ENCODE measurements at places on chromosomes 7 and 10.

DNA sequence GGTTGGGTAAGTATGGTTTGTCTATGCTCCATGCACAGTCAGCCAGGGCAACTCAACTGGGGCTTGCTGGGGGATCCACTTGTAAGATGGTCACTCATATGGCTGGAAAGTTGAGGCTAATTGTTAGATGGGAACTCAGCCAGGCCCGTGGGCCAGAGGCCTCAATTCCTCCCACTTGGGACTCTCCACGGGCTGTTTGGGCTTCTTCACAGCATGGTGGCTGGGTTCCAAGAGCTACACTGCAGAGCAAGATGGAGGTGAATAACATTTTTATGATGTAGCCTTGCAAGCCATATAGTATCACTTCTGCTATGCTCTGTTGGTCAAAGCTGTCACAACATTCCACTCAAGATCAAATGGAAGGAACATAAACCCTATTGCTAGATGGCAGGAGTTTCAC is 39.2 kb downstream of the ELMO1 start:
- no peak for DNase-seq

DNA sequence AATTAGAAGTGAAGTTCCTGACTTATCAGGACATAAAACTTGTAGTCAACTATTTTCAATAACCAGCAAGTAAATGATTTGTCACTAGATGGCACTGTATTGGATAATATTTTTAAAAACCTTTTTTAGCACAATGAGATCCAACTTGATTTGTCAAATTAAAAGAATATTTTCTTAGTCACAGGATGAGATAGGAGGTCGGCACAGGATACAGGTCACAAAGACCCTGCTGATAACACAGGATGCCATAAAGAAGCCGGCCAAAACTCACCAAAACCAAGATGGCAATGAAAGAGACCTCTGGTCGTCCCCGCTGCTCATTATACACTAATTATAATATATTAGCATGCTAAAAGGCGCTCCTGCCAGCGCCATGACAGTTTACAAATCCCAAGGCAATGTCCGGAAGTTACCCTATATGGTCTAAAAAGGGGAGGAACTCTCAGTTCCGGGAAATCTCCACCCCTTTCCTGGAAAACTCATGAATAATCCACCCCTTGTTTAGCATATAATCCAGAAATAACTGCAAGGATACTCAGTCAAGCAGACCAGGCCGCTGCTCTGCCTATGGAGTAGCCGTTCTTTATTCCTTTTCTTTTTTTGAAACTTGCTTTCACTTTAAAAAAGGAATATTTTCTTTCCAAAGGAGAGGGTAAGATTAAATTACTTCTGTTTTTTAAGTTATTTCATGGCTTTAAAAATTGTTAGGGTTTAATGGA is 255.7 kb upstream of the MKLN1 start:
- DNase-seq = peak; percentile 61

DNA sequence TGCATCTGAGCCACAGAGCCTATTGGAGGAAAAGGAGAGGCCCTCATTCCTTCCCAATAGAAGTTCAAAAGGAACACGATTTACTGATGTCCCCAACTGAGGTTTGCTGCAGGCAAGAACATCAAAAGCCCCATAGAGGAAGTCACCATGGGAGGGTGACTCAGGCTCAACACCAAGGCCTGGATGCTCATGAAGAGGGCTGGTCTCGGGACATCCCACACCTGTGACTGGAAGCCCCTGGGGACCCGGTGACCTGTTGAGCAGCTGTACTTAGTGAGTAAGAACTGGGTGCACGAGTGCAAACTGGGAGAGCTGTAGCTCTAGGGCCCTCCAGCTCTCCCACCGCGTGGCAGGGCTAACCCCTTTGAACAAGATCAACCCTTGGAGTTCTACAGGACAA is 38.0 kb downstream of the CYTH3 start:
- no peak for DNase-seq

GRCh38 chr10:107576746-107577145 is 412.2 kb upstream of the SORCS1 start:
- peak; percentile 11 for DNase-seq

GRCh38 chr10:111820471-111820870 is 363.1 kb downstream of the GPAM start:
- DNase-seq = no peak

- DNase-seq = no peak
These were observed 13.3 kb downstream of the MYO1G start for GRCh38 chr7:44965441-44965903.

DNA sequence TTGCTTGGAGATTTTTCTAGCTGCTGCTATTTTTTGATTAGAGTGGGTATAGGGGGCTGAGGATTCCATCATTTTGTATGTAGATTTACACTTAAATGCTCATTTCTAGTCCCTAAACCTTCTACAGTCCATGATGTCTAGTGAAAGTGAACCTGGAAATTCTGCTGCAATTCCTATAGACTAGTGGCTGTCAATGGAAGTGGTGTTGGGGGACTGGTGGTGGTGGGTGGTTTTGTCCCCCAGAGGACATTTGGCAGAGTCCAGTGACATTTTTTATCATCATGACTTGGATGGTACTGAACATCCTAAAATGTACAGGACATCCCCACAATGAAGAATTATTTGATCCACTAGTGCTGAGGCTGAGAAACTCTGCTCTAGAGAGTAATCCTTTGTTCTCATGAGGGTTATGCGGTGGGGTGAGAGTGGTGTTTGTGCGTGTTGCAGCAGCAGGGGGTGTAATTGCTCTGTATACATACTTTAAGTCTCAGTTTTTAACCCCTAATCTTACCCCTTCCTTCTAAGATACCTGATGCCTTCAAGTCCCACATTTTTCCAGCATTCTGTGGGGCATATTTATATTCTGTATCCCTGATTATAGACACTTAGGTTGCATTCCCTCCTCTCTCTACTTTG is 35.0 kb downstream of the KIF11 start:
- no peak for DNase-seq

- no peak for DNase-seq
These were observed 346.8 kb downstream of the ABCA13 start for GRCh38 chr7:48518092-48518491.

DNA sequence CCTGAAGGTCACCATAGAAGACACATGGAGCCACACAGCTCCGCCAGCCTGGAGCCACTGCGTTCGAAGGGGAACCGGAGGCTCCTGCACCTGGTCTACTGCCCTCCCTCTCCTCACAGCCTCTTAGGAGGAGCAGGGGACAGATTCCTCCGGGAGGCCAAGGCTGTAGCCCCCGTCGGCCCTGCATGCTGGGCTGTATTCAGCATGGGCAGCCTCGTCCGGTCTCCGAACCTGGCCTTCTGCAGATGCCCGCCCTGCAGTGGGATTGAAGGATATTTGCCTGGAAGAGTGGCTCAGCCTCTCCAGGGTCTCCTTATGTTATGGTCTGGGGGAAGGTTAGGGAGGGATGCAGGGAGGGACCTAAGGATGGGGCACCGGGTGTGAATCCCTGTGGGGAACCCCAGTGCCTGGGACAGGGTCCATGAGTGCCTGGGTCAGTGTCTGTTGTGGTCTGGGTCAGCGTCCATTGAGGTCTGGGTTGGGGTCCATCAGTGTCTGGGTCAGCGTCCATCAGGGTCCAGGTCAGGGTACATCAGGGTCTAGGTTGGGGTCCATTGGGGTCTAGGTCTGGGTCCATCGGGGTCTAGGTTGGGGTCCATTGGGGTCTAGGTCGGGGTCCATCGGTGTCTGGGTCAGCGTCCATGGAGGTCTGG is 13.0 kb upstream of the SCART1 start:
- no peak for DNase-seq

GRCh38 chr7:112414855-112415490 is 35.3 kb upstream of the IFRD1 start:
- no peak for DNase-seq

GRCh38 chr7:3138997-3139396 is 95.3 kb upstream of the CARD11 start:
- no peak for DNase-seq

- DNase-seq = no peak
These were observed 648.5 kb upstream of the LRRN3 start for GRCh38 chr7:110442381-110442837.

DNA sequence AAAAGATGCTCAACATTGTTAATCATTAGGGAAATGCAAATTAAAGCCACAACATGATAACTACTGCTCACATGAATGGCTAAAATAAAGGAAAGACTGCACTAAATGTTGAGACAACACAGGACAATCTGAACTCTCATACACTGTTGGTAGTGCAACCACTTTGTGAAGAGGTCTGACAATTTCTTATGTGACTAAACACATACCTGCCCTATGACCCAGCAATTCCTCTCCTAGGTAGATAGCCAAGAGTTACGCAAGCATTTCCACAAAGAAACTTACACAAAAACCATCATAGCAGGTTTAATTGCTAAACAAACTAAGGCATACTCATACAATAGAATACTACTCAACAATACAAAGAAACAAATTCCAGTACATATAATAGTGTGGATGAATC is 41.8 kb upstream of the HERPUD2 start:
- DNase-seq = peak; percentile 38

DNA sequence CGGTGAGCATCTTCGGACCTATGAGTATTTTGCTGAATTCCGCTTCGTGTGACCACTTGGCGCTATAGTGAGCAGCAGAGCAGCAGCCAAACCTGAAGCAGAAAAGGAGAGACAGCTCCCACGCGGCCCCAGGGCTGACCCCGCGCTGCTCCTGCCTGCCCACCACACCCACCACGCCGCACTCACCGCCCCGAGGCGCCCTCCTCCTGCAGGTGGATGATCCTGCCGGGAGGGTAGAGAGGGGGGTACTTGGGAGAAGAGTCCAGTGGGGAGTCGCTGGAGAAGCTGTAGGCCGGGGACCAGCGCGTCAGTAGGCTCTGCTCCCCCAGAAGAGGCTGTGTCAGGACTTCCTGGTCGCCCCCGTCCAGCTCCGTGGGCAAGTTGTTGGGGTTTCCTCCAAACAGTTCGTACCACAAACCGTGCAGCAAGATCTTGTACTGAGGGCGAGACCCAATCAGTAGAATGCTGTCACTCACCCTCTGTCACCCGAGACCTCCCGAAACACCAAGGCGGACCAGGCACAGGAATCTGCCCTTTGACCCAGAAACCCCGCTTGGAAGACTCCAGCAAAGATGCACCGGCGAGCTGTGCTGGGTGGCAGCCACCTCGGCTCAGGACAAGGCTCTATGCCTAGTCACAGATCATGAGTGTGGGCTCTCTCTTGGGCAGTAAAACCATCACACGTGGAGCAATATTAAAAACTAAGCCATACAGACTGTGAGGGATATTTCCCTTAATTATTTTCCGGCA is 37.6 kb downstream of the DAGLB start:
- DNase-seq = no peak

DNA sequence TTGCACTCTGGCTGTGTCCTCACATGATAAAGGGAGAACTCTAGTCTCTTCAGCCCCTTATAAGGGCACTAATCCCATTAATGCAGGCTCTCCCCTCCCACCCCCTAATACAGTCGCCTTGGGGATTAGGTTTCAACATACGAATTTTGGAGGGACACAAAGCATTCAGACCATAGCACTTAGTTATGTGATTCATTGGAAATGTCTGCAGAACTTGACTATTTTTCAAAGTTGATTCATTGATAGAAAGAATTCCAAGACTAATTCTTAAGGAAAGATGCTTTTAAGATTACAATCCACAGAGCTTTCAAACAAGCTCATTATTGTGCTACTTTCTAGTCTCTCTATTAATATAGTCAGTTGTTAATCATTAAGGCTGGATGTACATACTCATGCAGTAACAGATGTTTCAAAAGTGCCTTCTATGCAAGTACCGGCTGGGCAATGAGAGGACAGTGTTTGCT is 85.3 kb upstream of the RPA3 start:
- DNase-seq = peak; percentile 18

GRCh38 chr7:134098072-134098471 is 29.1 kb upstream of the LRGUK start:
- no peak for DNase-seq

DNA sequence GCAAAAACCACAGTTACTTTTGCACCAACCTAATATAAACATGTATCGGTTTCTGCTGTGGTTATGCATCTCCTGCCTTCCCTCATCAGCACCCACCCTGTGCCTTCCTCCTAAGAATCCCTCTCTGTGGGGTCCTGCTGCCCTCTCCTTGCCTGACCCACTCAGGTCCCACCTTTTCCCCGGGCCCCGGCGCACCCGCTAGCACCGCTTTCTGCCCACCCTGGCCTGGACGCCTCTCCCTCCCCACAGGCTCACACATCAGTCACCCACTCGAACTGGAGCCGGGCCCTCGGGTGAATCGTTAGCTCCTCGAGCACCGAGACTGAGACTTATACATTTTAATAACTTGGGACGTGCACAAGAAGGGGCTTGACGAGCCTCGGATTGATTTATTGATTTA is 110.5 kb downstream of the ADARB2 start:
- no peak for DNase-seq

Measured in AG10803 (cell line).